Endothelial cell of umbilical vein (primary cell): ENCODE measurements at places on chromosomes 1 and 21. TPM values are rescaled to one million over a fixed set of nuclear protein-coding genes. Genes with fewer than 3 reads are reported as not detected.
A peak's percentile ranks its signal among the peaks of the same experiment; 100 is the strongest.

Gene RGS8
- total RNA-seq, result not detected in 2 replicates

Gene CFHR4
- not detected in 2 replicates for total RNA-seq

Gene SPOCD1
- total RNA-seq, result 0.27 and 24.9 TPM in 2 replicates

- peak; percentile 90 for DNase-seq
Measured at GRCh38 chr1:218874313-218874712, 299.4 kb upstream of the LYPLAL1 start.

Gene TMEM200B
- 1.5 and 1.6 TPM in 2 replicates for total RNA-seq

DNA sequence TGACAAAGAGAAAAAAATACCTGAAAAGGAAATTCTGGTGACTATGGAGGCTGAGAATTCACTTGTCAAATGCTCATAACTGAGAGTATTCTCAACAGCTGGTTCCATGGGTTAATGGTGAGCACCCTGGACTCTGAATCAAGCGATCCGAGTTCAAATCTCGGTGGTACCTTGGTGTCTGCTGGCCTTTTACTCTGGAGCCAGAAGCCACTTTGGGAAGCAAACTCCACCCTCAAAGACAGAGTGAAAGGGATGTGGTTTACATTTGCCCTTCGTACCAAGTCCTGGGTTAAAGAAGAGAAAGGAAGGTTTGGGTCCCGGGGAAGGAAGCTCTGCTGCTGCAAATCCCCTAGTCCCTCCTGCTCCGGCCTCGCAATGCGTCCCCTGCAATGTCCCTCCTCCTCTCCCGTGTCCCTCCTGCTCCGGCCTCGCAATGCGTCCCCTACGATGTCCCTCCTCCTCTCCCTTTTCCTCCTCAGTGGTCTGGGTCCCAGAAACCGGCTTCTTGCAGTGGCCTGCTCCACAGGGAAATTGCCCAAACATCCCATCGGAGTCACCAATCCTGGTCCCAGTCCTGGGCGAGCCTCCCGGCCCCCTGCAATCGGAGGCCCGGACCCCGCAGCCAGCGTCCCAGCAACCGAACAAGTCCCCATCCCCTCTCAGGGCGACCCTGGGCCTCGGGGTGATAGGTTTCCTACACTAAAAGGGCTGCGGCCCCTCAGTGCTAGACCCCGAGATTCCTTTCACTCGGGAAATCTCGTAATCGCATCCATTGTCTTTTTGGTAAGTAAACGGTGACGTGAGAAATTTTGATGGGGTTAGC, 129.4 kb downstream of the PPIAL4G start:
- DNase-seq, result peak; percentile 2

DNA sequence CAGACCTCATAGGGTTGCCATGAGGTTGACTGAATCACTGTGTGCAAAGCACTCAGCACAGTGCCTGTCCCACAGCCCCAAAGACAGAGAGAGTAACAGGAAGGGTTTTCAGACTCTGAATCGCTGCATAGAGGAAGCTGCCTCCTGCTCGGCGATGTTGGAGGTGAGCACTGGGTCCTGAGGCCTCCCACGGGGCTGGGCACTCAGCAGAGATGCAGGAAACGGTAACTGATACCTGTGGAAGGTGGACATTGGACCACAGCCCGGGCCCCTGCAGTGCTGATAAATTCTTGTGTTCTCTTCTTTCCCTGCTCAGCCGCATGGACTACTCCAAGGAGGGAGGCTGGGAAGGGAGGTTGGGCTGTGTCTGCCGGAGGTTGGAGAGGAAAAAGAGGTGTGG, 389.7 kb downstream of the PTPRU start:
- no peak for DNase-seq

GRCh38 chr1:164602101-164602422, 43.1 kb downstream of the PBX1 start:
- DNase-seq, result no peak

GRCh38 chr1:117045644-117046043, 14.5 kb upstream of the TTF2 start:
- peak; percentile 64 for DNase-seq

Gene ANP32E
- total RNA-seq, result 53.4 and 57.9 TPM in 2 replicates

Gene TSPAN2
- 2.4 and 5.0 TPM in 2 replicates for total RNA-seq

Gene FOXO6
- total RNA-seq, result 0.18 and 0.38 TPM in 2 replicates

DNA sequence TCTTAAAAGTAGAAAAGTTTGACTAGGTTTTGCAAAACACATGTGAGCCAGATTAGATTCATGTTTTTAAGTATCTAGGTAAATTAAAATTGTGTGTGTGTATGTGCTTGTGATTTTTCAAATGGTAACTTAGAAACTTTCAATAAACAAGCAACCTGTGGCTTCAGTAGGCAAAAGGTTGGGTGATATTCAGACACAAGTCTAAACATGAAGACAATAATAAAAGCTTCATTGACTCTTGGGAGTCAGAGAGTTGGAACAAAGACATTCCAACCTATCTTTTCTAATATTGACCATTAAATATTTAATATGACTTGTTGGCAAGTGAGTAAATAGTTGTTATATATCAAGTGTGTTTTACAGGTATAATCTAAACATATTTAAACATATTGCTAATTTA, 1049.6 kb upstream of the ADGRL4 start:
- no peak for DNase-seq

DNA sequence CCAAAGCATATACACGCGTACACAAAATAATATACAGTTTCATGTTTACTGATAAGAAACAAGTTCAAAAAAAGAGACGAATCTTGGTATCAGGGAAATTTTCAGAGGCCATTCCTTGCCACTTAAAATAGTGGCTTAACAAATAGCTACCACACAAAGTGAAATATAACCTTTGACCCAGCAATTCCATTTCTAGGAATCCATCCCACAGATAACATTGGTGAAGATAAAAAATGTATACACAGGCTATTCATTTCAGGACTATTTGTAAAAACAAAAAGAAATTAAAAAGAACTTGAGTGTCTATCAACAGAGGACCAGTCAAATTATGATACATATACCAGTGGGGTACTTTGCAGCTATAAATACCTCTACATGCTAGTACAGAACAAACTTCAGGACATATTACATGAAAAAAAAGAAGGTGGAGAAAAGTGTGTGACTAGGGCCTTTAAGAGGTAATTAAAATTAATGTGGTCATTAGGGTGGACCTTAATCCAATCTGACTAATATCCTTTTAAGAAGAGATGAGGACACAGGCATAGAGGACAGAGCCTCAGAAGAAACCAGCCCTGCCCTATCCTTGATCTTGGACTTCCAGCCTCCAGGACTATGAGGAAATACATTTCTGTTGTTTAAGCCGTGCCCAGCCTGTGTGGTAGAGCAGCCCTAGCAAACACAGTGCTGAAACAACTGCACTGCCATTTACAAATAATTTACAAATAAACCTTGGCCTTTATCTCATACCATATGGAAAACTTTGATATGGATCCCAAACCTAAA, 7.8 kb downstream of the UBE2G2 start:
- DNase-seq, result no peak

Gene TNFSF4
- 59.6 and 88.1 TPM in 2 replicates for total RNA-seq

DNA sequence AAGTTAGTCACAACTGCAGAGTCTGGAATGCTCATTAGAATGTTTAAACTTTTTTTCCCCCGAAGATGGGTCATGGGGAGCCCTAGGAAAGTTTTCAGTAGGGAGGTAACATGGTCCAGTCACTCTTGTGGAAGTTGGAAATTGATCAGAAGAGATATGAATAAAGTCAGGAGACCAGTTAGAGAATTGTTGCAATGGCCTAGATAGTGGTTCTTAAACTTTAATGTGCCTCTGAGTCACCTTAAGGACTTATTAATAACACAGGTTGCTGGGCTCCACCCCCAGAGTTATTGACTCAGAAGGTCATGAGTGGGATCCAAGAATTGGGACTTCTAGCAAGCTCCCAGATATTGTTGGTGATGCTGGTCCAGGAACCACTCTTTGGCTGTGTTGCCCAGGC, 3.2 kb upstream of the TFAP2E start:
- no peak for DNase-seq
